LNCaP clone FGC (cell line): ENCODE measurements at places on chromosomes 12 and 14.
A peak's percentile ranks its signal among the peaks of the same experiment; 100 is the strongest.

DNA sequence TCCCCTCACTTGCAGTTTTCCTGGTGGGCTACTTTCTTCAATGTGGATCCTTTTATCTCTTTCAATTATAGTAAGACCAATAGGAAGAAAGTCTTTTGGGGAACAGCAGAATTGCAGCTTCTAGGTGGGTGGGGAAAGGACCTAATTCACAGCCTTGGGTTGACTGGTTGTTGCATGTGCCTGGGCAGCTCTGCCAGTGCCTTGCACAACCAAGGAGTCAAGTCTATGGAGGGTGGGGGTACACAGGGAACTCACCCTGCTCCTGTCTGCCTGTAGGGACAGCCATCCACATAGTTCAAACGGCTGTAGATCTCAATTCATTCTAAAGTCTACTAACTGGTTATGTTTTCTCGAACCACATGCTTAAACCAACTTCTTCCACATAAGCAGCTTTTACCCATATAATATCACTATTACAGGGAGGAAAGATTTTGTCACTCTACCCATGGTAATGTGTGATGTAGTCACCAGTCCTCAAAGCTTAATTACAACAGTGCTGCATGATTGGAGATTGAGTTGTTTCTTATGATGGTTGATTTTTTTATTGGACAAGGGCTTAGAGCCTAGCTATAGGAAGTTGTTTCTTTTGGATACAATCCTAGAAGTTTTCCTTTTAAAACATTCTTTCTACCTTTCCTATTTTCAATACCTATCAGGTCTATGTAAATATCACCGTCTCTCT is 117.7 kb upstream of the FRMD6 start:
- DNase-seq, result no peak

- no peak for DNase-seq
Observed at GRCh38 chr14:49636866-49637265, 1.8 kb upstream of the DNAAF2 start.

DNA sequence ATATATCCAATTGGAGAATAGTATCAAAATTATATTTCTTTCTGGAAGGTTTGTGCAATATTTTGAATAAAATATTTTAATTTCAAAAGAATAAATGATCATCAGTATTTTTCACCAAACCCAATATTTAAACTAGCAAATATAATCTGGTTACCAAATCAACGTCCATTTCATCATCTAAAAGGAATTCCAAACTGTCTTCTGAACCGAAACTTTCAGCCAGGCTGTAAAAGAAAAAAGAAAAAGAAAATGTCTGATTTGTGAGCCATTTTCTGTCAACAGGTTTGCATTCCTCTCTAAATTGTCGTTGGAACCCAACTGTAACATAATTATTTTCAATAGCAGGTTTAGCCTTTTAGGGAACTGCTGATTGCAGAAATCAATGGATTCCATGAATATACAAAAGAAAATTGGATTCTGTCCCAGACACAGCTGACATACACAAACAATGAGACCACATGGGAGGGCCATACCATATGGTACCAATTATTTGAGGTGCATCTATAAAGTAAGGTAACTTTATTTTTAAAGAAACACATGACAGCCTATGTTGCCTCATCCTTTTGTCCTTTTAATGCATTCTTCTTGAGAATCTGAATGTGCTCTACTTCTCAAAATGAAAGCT is 22.7 kb downstream of the SNRPF start:
- no peak for DNase-seq

GRCh38 chr12:94047781-94048567 is 100.4 kb upstream of the PLXNC1 start:
- no peak for DNase-seq

GRCh38 chr14:92473969-92474535 is 39.5 kb upstream of the RIN3 start:
- DNase-seq, result no peak

DNA sequence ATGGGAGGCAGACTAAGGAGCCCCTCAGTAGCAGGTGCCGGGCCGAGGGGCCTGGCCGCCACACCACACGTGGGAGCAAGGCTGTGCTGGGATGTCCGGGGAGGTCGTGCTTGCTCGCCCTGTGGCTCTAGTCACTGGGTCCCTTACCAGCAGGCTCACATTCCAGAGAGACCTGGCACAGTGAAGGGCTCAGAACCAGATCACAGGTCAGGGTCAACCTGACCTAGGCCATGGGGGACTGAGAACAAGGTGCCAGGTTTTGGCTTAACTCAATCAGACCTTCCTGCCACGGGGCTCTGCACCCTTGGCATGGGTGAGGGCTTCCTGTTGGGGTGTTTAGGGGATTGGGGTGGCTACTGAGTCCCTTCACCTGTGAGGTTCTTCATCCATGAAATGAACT is 22.3 kb downstream of the DEGS2 start:
- DNase-seq, result no peak

DNA sequence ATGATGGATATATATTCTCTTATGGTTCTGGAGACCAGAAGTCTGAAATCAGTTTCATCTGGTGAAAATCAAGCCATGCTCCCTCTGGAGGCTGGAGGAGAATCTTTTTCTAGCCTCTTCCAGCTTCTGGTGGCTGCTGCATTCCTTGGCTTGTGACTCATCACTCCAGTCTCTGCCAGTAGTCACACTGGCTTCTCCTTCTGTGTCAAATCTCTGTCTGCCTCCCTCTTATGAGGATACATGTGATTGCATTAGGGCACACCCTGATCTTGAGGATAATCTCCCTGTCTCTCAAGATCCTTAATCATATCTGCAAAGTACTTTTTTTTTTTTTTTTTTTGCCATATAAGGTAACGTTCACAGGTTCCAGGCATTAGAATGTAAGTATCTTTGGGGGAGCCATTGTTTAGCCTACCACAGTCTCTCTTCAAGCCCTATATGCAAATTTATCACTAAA is 17.7 kb downstream of the DNAL1 start:
- peak; percentile 58 for DNase-seq

GRCh38 chr14:103028772-103029171 is 28.6 kb downstream of the CDC42BPB start:
- no peak for DNase-seq

GRCh38 chr12:120677765-120678473 is 9.0 kb upstream of the MLEC start:
- no peak for DNase-seq

GRCh38 chr14:55794655-55795595 is 214.9 kb downstream of the KTN1 start:
- DNase-seq, result no peak

DNA sequence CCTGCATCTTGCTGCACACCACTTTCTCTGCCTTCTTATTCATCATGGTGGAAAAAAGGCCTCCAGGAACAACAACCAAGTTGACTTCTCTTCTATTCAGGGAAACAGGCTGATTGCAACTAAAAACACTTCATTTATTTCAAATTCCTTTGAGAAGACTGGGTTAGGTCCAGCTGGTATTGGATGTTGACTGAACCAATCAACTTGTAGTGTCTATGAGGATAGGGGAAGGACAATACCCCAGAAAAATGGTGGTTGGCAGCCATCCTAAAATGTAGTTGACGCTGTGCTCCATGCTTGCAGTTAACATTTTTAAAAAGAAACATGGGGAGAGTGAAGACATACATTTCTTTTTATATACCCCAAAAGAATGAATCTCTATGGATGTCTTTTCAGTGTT is 34.4 kb upstream of the CRADD start:
- no peak for DNase-seq

- no peak for DNase-seq
Observed at GRCh38 chr12:127300753-127301152, 966.2 kb upstream of the TMEM132C start.

GRCh38 chr12:40515041-40515816 is 177.0 kb upstream of the CNTN1 start:
- DNase-seq, result no peak

GRCh38 chr12:6708960-6709394 is 8.4 kb upstream of the PIANP start:
- no peak for DNase-seq

DNA sequence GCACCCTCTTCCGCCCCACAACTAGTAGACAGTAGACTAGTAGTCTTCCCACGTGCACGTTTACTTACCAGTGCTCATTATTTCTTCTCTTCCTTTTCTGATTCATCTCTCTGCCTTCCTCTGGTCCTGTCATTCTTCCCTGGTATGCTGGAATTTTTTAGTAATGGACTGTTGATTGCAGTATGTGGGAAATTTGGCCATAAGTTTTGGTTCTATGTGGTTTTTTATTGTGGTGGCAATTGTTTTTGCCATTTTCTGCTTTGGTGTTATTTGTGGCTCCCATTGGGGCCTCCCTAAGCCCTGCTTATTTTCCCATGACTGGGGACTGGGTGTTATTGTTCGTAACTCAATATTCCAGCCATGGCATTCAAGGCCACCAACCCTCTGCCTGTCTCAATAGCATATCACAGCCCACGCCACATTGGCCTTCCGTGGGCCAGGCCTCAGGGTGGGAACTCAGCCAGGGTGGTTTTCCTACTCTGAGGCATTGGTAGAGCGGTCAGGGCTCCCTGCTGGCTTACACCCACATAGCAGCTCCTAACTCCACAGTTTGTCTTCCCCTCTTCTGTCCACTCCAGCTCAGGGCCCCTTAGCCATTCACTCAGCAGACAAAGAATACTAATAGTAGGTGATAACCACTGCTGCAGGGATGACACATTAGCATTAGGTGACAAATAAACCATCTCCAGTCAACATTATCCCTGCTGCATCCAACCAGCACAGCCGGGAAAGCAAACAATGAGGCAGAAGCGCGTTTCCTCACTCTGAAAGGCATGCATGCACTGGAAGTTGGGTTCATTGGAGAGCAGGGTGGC is 321.5 kb downstream of the CACNA1C start:
- no peak for DNase-seq

- no peak for DNase-seq
Observed at GRCh38 chr12:115946867-115947695, 330.4 kb downstream of the MED13L start.

DNA sequence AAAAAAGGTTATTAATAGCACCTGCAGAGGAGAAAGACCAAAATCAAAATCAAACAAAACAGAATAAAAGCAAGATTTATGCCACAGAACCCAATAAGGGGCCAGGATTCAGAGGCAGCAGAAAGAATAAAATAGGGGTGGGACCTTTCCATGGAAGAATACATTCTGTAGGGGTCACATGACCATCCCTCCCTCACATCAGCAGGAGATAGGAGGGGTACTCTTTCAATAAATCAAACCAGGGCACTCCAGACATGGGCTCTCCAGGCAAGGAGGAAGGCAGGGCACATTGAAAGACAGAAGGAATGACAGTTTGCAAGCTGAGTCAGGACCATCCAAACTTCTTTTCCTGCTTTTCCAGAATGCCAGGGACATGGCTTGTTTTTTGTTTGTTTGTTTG is 39.8 kb downstream of the OTX2 start:
- no peak for DNase-seq

DNA sequence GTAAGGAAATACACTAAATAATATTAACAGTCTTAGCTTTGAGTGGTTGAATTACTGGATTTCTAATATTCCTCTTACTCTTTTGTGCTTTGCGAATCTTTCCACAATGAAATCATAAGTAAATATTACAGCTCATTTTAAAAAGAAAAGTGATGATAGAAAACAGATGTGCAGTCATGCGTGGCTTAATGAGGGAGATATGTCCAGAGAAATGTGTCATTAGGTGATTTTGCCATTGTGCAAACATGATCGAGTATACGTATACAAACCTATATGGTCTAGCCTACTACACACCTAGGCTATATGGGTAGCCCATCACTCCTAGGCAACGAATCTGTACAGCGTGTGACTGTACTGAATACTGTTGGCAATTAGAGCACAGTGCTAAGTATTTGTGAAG is 59.3 kb downstream of the SLC15A5 start:
- no peak for DNase-seq

- no peak for DNase-seq
Observed at GRCh38 chr12:44874981-44875416, 1.1 kb downstream of the NELL2 start.

- no peak for DNase-seq
Observed at GRCh38 chr12:130626601-130627000, 89.5 kb downstream of the RIMBP2 start.

DNA sequence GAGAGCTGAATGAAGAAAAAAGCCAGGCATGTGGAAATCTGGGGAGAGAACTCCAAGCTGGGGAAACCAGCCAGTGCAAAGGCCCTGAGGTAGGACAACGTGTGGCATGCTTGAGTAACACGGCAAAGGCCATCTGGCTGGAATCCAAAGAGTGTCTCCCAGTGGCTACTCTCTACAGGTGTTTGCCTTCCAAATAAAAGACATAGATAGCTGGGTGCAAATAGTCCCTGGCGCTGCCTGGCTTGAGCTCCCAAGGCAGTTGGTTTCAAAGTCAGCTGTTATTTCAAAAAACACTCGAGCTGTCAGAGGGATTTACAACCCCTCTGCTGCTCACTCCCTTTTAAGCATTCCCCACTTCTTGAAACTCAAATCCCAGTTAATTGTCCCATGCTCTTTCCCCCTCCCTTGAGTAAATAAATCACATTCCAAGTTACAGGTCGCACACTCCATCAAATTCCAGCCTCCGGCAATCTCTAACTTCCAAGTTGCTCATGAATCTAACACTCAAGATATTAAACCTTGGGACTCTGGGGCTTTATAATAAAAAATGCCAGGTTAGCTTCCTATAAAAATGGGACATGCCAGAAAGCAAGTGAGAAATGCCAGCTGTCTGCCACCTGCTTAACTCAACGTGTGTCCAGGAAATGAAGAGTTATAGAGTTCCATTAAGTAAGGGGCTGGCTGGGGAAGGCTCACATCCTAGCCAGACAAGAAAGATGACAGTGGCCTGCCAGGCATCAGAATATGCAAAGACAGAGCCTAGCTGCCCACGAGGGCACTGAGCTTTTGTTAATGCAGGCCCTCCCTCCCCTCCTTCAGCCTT is 133.6 kb upstream of the NOS1 start:
- peak; percentile 42 for DNase-seq

GRCh38 chr12:98275131-98275475 is 240.3 kb upstream of the TMPO start:
- DNase-seq, result no peak

GRCh38 chr12:15206338-15206737 is 14.9 kb downstream of the RERG start:
- DNase-seq, result no peak

- no peak for DNase-seq
Observed at GRCh38 chr14:96512602-96513397, 10.6 kb downstream of the PAPOLA start.
